ENCODE measurements at places on chromosomes 12 and 14. TPM values are rescaled to one million over a fixed set of nuclear protein-coding genes. Genes with fewer than 3 reads are reported as not detected.

DNA sequence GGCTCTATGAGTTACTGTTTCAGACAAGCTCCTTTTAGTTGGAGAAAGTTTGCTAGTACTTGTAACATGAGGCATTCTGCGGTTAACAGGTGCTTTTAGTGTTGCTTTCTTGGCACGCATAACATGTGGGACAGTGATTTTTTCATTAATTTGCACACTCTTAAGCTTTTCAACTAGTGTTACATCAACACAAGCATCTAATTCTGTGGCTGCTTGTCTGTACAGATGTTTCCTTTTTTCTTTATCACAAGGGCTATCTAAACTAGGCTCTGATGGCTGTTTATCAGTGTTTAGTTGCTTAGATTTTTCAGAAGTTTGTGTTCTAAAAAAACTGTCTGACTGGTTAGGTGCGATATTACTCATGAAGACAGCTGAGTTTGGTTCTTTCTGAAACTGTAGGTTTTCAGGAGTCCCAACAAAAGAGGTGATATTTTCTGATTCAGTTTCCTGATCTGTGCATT, 120.1 kb downstream of the RALGAPA1 start:
- no peak for DNase-seq

RASSF9 gene
- total RNA-seq, result 1.5 TPM

DNA sequence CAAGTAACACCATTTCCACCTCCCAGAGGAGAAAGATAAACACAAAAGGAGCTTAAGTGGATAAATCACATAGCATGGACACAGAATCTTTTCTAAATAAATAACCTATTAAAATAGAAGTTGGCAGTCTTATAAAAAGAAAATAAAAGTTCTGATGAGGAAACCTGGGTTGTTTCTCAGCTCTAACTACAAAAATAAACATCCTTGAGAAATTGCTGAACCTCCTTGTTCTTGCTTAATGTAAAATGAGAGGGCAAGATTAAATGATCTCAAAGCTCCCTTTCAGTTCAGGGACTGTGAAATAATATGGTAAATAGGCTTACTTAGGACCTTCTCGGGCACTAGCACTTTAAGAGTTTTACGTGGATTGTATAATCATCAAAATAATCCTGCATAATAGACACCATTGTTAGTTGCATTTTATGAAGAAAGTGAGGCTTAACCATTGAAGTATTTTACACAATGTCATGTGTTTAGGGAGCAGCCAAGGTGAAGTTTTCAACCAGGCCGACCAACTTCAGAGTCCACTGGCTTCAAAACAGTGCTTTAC, 214.0 kb upstream of the NOVA1 start:
- DNase-seq, result no peak

DNA sequence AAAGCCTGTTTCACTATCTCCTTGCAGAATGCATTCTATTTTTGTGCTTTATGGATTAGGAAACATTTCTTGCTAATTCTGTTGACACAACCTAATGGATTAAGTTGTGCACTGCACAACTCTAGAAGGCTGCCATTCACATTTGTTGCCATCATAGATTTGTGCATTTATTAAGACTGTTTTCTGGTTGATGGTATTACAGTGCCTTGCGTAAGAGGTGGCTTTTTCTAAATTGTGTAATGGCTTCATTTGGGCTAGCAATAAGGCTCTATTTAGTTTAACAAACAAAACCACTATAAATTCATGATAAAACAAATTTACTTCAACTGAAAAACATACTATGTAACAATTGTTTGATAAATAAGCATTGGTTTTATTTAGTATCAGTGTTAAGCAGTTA, 175.9 kb downstream of the TRHDE start:
- no peak for DNase-seq

PRB3 gene
- not detected for total RNA-seq

CPM gene
- total RNA-seq, result 5.9 TPM

Data from psoas muscle (tissue), 8 donors.